Left kidney (tissue), 8 donors: ENCODE measurements at places on chromosomes 7 and 10.
A peak's percentile ranks its signal among the peaks of the same experiment; 100 is the strongest.

DNA sequence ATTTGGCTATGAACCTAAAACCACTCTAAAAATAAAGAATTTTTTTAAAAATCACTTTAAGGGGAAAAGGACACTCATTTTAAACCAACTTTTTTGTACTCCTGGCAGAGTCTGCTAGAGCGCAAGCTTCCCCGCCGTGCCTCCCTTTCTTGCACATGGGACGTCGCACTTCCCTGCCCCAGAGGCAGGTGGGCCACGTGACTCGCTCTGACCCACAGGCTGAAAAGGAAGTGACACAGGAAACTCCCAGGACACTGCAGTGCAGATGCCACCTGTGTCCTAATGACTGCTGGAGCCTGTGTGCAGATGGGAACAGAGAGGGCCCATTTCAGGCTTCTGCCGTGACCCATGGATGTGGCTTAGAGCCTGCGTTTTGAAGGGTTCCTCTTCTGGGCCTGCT lies 142.1 kb upstream of the LANCL2 start:
- no peak for DNase-seq

- DNase-seq, result no peak
Measured at GRCh38 chr7:94781236-94781635, 125.3 kb upstream of the SGCE start.

- DNase-seq, result no peak
Measured at GRCh38 chr7:148963583-148964482, 64.5 kb downstream of the PDIA4 start.

- DNase-seq, result no peak
Measured at GRCh38 chr10:29635711-29636144, 957 bp upstream of the SVIL start.

DNA sequence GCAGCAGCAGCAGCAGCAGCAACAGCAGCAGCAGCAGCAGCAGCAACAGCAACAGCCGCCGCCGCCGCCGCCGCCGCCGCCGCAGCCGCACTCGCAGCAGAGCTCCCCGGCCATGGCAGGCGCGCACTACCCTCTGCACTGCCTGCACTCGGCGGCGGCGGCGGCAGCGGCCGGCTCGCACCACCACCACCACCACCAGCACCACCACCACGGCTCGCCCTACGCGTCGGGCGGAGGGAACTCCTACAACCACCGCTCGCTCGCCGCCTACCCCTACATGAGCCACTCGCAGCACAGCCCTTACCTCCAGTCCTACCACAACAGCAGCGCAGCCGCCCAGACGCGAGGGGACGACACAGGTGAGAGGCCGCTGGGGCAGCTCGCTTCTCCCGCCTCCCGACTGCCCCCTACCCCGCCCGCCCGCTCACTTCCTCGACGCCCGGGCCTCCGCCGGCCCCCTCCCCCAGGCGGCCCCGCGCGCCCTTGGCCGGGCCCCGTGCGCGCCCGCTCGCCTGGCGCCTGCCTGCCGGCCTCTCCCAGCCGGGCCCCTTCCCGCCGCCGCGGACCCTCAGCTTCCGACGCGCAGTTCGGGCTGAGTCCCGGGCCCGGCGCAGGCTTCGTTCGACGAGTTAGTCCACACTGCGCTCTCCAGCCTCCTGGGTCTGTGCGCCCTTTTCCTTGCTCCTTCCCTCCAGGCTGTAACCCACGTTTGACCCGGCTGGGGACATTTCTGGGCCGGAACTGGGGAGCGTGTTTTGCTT lies 882 bp downstream of the DLX6 start:
- no peak for DNase-seq

- DNase-seq, result no peak
Measured at GRCh38 chr10:77494756-77495541, 142.7 kb downstream of the KCNMA1 start.

DNA sequence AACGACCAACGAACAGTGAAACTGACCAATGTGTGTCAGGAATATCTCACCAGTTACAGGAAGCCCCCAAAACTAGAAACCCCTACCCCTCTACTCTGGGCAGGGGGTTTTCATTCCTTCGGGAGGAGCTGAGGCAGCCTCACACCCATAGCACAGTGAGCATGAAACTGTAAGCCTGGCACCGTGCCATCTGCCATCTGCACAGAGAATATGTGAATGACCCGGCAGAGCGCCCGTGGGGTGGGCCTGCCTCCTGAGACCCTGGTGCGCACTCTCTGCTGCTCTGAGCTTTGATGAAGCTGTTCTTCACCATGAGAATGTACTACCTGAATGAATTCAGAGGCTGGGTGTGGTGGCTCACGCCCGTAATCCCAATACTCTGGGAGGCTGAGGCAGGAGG lies 27.1 kb downstream of the DAGLB start:
- no peak for DNase-seq

GRCh38 chr7:13604178-13604577 lies 385.3 kb downstream of the ETV1 start:
- DNase-seq, result no peak

GRCh38 chr7:88789480-88790064 lies 6.0 kb downstream of the TEX47 start:
- peak; percentile 14 for DNase-seq

DNA sequence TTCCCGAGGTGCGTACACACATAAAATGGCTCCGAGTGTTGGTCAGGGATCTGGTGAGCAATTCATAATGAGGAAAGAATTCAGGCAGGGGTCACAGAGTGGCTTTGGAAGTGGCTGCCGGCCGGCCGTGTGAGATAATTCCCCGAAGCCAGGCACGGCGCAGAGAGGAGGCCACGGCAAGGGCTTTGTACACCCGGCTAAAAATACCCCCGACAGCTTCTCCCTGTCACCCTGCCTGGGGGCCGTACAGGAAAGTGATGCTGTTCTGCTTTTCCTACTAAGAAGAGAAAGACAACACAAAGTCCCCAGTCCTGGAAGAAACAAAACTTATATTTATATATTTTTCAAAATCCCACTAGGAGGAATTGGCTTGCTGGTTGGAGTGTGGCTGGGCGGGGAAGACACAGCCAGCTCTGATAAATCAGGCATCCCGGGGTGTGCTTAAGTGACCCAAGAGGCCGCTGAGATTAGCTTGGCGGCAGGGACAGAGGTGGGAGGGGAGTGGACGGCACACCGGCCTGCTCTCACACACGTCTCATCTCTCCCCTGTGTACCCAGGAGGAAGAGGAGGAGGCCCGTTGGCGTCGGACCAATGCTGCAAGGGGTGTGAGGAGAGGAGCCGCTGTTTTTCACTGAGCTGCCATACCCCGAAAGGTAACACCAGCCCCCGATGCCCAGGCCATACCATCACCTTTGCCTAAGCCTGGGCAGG lies 70.5 kb downstream of the ZMIZ1 start:
- DNase-seq, result no peak

GRCh38 chr10:126586128-126586527 lies 84.4 kb downstream of the C10orf90 start:
- DNase-seq, result no peak

GRCh38 chr10:25805986-25806385 lies 128.0 kb upstream of the MYO3A start:
- DNase-seq, result no peak

DNA sequence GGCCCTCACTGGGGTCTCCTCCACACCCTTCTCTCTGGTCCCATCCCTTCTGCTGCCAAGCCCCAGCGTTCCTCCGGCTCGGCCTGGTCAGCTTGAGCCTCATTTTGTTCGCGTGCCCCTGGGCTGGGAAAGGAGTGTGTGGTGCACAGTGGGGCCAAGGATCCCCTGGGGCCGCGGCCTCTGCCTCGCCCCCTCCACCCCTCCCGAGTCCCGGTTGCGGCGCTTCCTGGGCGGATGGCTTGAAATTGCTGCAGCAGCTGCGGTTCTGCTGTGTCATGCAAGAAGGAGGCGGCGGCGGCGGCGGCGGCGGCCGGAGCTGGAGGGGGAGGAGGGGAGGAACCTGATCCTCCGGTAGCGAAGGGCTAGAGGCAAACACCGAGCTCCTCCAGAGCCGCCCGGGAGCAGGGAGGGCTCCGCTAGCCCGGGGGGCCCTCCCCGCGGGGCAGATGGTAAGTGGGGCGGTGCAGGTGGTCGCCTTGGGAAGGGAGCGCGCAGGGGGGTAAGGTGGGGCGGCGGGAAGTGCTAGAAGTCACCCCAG lies 217.8 kb upstream of the MKLN1 start:
- peak; percentile 68 for DNase-seq

- DNase-seq, result no peak
Measured at GRCh38 chr10:17808971-17809841, at the start of gene MRC1. Gene MRC1 (plus strand): TSS chr10:17809348. CDS start chr10:17809466, 118 bp downstream.
